ENCODE measurements at places on chromosomes 1 and 21.

DNA sequence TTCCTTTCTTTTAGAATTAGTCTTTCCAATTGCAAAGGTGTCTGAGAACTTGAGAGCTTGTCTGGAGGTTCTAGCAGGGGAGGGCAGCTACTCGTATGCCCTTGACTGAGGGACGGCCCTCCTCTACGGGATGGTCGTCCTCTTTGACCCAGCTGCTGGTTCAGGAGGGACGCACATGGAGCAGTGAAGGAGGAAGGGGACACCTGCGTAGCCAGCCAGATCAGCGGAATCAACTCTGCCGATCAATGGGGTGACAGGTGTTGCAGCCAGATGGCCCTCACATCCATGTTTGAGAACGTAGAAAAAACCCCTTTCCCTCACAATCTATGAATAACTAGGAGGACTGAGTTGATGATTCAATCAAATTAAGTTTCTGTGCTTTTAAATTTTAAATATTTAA lies 15.7 kb upstream of the A3GALT2 start:
- no peak for DNase-seq

- no peak for DNase-seq
These were observed 148.2 kb downstream of the FCRL5 start for GRCh38 chr1:157404063-157404501.

- no peak for DNase-seq
These were observed 428.7 kb upstream of the LRRC7 start for GRCh38 chr1:69139007-69139406.

- no peak for DNase-seq
These were observed 43.1 kb downstream of the PTGFRN start for GRCh38 chr1:116952738-116953275.

DNA sequence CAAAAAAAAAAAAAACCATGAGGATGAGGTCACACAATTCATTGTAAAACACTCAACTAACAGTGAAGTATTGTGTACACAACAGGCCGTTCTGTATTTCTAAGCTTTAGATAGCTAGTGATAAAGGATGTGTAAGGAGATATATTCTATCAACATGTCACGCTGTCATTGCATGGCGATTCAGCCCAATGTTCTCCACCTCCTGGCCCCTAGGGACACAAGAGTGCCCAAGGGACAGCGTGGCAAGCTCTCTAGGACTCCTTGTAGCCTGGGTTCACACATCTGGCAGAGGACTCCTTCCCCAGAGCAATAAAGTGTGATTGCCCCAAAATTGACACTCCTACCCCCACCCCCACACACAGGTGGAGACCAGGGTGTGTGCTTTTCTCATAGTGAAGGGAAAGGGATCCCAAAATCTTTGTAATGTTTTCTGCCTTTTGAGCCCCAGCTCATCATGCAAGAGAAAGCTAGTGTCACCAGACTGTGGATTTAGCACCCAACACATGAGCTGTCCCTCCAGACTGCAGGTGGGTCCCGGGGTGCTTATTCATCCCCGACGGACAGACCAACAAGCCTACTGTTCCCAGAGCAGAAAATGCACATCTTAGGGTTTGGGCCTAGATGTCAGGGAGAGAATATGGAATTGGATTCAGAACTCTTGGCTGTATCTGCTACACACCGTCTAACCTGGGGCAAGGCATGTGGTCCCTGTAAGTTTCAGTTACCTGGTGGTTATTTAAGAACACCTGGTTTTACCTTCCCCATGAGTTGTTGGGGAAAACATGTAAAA lies 11.5 kb downstream of the TMPRSS3 start:
- no peak for DNase-seq

GRCh38 chr1:58778385-58779000 lies 5.4 kb downstream of the JUN start:
- DNase-seq: no peak

GRCh38 chr21:45534636-45535331 lies 7.5 kb downstream of the SLC19A1 start:
- DNase-seq: no peak

All from COR-L47 (cell line).